Fibroblast of the aortic adventitia (primary cell): ENCODE measurements at places on chromosomes 16 and 17.

DNA sequence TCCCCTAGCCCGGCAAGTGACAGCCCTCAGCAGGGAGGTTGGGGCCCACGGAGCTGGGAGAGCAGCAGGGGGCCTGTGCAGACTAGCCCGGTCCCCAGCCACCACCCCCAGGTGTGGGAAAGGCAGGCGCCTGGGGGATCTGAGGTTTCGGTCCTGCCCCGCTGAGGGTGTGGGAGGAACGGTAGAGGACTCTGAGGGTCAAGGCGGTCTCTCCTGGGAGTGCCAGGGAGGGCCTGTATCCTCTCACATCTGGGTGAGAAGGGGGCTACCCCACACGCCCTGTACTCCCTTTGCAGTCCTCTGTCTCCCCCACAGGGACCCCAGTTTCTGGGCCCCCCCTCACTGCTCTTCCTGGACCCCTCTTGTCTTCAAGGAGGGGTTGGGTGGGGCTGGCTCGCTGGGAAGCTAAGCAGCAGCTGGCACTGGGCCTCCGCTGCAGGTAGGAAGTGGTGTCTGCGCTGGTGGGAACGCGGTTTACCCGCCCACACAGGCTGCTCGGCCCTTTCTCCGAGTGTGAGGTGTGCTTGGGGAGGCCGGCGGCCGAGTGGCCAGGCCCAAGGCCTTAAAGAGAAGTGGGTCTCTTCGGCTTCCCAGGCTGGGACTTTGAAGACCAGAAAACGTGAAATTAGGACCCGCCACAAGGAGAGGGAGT, 15.4 kb downstream of the CD7 start:
- DNase-seq: no peak

GRCh38 chr16:80993307-80993706, 13.4 kb downstream of the CMC2 start:
- DNase-seq: peak; percentile 98

GRCh38 chr17:13953841-13954240, 115.5 kb upstream of the COX10 start:
- peak; percentile 33 for DNase-seq

GRCh38 chr17:68238164-68238870, 9.5 kb upstream of the AMZ2 start:
- no peak for DNase-seq

- no peak for DNase-seq
These were observed 191.9 kb upstream of the ANKFN1 start for GRCh38 chr17:55961386-55961785.

GRCh38 chr16:17964196-17964595, 372.3 kb downstream of the NPIPA8 start:
- DNase-seq: no peak

GRCh38 chr16:82626791-82627261, at the start of gene CDH13:
Gene CDH13, plus strand, starts transcription at chr16:82626969.
- peak; percentile 71 for DNase-seq

- peak; percentile 69 for DNase-seq
These were observed 21.0 kb downstream of the SOX8 start for GRCh38 chr16:1002399-1003166.

GRCh38 chr16:74759564-74759963, 15.1 kb downstream of the FA2H start:
- no peak for DNase-seq

DNA sequence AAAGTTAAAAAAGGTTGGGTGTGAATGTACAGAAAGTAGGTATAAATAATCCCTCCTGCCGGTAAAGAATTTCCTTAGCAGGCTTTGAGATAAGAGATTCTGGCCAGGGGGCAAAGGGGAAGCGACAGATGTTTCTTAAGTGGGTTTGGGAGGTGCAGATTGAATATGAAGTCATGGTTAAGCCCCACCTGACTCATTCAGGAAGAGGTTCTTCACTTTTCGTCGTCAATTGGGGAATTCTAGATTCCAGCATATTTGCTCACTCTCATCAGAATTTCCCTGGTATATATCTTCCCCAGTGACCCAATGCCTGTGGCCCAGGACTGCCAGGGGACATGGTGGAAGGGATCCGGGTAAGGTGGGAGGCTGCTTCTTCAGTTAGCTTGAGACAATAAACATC, 127.8 kb downstream of the CPPED1 start:
- DNase-seq: peak; percentile 48

- DNase-seq: no peak
These were observed 1.2 kb upstream of the MAFG start for GRCh38 chr17:81928544-81929252.

GRCh38 chr17:66573078-66573477, 261.8 kb upstream of the CACNG5 start:
- DNase-seq: no peak

GRCh38 chr16:4882633-4883285, 35.5 kb downstream of the UBN1 start:
- DNase-seq: no peak

DNA sequence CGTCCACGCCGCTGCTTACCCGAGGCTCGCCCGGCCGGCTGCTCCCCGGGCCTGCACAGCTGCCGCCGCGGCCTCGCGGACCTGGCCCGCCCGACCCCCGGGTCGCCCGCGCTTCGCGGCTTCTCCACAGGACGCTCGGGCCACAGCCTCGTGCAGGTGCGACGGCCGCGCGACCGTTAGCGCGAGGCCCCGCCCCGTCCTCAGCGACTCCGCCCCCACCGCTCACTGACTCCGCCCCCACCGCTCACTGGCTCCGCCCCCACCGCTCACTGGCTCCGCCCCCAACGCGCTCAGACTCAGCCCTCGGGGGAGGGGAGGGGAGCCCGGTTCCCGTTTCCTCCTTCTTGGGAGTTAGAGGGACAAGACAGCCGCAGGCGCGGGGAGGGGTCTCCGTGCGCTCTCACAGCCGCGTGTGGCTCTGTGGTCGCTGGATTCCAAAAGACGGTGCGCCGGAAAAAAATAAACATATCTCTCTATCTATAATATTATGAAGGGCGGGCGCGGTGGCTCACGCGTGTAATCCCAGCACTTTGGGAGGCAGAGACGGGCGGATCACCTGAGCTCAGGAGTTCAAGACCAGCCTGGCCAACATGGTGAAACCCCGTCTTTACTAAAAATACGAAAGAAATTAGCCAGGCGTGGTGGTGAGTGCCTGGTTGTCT, at the start of gene MEIOB:
Gene MEIOB (minus strand): TSS at position 191 of the 662 bp plus-strand sequence. CDS start 3,989 bp downstream, outside the sequence.
- DNase-seq: no peak

- peak; percentile 44 for DNase-seq
These were observed 37.5 kb downstream of the DHRS7B start for GRCh38 chr17:21164216-21164615.

GRCh38 chr16:88002749-88003148, 51.5 kb downstream of the BANP start:
- DNase-seq: no peak

- no peak for DNase-seq
These were observed 31.9 kb upstream of the NUDT7 start for GRCh38 chr16:77690416-77690815.

- DNase-seq: no peak
These were observed 15.2 kb upstream of the CLEC18C start for GRCh38 chr16:70158261-70158939.

DNA sequence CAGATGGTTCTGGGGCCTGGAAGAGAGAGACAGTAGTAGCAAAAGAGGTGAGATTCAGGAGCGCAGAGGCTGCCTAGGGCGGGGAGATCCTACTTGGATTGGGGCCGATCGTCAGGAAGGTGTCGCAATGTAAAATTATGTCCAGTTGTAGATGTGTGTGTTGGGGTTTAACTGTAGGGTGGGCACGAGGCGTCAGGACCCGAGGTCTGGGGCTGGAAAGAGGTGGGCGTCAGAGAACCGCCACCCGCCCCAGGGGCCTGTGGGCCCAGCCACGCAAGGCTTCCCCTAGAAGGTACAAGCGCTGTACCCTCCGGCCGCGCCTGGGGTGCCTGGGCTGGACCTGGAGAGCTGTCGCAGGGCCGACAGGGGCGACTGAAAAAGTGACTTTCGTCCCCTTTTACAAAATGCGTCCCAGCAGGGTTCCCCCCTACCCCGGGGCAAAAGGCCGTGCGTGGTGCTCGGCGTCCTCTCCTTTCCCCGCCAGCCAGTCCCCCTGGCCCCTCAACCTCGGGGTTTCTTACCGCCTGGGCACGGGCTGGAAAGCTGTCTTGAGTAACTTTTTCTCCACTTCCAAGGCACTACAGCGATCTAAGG, 2.8 kb downstream of the IRX3 start:
- peak; percentile 38 for DNase-seq

DNA sequence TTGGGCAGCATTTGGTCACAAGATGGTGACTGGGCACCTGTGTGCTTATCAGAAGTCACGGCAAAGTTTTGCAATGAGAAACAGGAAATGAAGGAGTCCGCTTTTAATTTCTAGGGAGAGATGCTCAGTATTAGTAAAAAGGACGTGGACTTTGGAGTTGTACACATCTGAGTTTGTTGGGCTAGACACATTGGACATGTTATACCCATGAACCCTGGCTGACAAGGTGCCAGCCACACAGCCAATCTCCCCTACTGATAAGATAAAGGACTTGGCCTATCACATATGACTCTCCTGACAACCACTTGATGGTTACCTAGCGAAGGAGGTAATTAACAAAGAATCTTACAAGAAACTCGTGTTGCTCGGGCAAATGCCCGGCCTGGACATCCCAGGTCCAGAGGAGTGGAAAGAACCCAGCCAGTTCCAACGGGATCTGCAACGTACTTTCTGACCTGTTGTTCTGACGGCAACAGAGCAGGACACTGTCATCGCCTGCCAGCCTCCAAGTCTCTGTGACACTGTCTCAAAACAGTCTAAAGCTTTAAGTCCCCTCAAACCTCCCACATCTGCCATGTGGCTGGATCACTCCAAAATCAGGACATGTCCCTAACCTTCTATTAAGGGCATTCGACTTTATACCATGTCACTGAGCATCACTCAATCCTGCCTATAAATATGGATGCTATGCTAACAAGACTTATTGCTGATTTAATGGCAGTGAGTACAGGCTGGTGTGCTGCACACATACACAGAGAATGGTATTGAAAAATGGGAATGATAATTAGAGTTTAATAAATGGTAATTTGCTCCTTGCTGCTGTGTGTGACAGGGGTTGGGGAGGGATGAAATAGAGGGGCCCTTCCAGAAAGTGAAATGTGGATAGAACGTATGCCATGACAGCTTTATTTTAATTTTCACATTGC, 47.6 kb upstream of the LYRM9 start:
- DNase-seq: no peak

GRCh38 chr17:2412561-2413021, 11.7 kb upstream of the MNT start:
- DNase-seq: peak; percentile 50

DNA sequence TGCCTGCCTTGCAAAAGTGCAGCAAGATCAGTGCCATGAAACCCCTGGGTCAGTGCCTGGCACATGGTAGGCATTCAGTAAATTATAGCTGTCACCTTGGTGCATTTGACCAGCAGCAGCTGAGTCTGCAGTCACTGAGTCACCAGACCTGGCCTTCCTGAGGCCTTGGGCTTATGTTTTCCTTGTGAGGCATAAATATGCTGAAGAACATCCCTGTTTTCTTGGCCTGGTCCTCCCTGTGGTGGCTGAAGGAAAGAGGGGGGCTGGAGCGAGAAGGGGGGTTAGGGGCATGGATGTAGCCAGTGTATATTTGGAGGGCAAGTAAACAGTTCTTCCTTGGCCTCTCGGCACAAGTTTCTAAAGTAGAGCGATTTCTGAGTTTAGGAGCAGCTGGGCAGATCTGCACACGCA, 26.5 kb downstream of the EPN2 start:
- peak; percentile 51 for DNase-seq

- DNase-seq: no peak
These were observed 158.9 kb upstream of the CACNG5 start for GRCh38 chr17:66675991-66676371.

DNA sequence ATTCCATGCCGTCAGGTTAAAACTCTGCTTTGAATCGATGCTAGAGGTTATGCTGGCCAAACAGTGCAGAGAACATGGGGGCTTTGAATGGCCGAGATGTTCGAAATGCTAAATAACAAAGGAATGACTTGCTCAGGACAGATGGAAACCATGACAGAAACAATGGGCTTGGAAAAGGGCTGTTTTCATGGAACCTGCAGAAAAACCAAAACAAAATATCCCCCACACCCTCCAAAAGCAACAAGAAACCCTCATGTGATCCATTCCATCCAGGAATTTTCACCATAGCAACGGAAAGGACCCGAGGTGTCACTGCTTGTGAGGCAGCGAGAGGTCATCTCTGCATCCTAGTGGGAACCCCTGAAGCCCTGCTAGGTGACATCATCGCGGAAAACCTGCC, 25.5 kb downstream of the GPRC5B start:
- DNase-seq: no peak

GRCh38 chr17:76740329-76741118, 2.6 kb downstream of the MFSD11 start:
- peak; percentile 76 for DNase-seq

DNA sequence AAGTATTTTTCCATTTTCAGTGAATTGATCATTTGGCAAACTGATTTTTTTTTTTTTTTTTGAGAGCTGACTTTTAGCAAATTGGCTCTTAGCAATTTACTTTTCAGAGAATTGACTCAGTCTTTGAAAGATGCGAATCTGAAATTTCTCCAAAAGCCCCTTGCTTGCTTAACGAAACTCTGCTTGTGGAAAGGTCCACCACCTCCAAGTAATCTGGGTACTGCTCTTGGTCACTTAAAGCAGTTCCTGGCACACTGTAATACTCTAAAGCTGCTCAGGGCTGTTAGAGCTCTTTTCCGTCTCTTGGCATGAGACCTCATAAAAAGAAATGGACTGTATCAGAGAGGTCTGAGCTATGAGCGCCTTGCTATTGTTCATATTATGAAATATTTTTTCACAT, 2.9 kb downstream of the GSDMB start:
- DNase-seq: no peak

DNA sequence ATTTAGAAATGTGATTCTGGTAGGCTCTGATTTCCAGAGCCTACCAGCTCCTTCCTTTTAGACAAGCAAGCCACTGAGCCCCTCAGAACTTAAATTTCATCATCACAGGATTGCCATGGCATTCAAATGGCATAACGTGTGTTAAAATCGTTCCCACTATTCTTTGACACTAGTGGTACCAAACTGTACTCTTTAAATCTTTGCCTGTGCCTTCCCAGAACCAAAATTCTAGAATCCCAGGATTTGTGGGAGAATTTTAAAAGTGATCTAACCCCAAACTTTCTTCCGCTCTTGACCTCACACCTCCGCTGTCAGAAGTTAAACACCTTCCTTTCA, 287 bp upstream of the INTS2 start:
- DNase-seq: no peak
